Mammary epithelial cell (primary cell): ENCODE measurements at places on chromosomes 6 and 20.

DNA sequence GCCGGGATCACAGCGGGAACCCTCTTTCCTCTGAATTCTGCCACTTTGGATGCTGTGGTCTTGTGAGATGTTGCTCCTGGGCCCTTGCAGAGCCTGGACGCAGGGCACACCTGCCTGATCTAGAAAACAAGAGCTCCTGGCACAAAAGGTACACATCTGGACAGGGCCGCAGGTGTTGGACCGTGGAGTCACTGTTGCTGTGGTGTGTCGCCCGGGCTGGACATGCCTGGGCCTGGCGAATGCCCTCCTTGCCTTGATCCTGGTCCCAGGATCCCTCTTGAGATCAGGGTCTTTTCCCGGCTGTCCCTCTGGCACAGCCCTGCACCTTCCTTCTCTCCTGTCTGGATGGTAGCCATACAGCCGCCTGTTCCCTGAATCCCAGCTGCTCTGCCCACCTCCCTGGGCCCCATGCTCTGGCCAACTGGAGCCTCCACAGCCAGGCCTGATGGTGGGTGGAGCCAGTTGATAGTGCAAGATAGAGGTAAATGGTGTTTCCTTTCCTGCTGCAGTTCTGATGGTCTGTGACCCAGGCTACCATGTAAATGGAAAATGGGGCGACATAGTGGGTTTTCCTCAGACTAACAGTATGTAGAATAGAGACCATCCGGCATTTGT, 5.0 kb downstream of the FOXP4 start:
- no peak for DNase-seq

DNA sequence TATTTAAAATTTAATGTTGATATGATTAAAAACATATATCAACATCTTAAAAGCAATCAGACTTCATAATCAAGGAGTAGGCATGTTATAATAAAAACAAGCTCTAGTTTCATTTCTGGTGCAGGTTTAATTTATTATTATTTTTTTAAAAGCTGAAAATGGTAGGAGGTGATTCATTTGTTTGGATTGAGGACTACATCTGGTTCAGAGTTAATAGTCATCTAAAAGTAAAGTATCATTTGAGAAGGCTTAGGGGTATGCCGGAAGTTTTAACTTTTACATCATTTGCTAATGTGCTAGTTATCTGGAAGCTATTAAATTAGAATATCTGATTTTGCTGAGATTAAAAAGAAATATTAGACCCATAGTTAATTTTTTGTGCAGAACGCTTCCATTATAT, 169.5 kb upstream of the LAMA2 start:
- DNase-seq: no peak

- no peak for DNase-seq
These were observed 21.2 kb upstream of the CDKN1A start for GRCh38 chr6:36657271-36657670.

GRCh38 chr6:36263390-36264000, 6.4 kb upstream of the PNPLA1 start:
- no peak for DNase-seq

- peak; percentile 42 for DNase-seq
These were observed 208.1 kb downstream of the UTRN start for GRCh38 chr6:144493035-144493910.

GRCh38 chr20:38935967-38936407, 9.8 kb downstream of the FAM83D start:
- peak; percentile 26 for DNase-seq

DNA sequence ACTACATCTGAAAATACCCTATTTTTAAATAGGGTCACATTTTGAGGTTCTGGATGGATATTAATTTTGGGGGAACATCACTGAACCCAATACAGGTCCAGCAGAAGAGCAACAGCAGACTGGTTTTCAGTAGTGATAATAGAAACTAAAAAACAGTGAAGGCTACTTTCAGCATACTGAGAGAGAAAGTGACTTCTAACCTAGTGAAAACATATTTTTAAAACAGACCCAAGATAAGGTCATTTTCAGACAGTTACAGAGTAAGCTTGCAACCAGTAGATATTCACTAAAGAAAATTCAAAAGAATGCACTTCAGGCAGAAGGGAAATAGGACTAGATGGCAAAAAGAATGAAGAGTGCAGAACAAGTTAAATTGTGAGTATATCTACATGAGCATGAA, 42.0 kb upstream of the TMEM244 start:
- DNase-seq: no peak

DNA sequence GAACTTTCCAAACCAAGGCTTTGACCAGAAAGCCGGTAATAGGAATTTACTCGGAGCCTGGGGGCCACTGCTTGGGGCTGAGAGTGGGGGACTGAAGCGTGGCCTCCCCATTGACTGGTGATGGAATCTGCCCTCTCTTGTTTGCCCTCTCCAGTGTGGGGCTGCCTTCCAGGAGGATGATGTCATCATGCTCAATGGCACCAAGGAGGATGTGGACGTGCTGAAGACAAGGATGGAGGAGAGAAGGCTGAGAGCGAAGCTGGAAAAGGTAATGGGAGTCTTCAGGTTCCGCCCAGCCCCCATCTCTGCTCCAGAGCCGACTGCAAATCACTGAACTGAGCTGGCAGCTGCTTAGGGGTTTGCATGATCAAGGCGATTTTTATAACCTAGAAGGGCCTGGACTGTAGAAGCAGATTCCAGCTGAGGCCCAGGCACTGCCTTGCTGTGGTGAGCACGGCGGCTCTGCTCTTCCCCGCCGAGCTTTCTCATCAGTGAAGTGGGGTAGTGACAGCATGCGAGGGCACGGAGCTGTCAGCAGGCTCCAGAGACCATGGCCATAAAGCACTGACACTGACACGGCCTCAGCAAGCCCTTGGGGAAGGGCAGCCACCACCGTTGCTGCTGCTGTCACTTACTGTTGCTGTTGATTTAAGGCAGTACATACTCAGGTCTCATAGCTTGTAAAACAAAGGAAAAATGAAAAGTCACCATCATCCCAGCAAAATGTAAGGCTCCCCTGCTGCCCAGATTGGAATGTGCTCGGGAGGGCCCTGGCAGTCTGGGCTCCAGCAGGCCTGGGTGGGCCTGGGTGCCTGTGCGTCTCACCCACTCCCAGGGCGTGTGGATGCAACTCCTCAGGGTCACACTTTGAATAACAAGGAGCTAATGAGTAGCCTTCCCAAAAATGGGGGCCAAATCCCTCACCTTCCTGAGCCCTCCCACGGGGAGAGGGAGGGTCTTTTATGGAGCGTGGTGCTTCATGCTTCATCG, 11.1 kb upstream of the FAM209A start:
- DNase-seq: no peak
